ENCODE measurements at places on chromosomes 12 and 14. TPM values are rescaled to one million over a fixed set of nuclear protein-coding genes. Genes with fewer than 3 reads are reported as not detected.

DNA sequence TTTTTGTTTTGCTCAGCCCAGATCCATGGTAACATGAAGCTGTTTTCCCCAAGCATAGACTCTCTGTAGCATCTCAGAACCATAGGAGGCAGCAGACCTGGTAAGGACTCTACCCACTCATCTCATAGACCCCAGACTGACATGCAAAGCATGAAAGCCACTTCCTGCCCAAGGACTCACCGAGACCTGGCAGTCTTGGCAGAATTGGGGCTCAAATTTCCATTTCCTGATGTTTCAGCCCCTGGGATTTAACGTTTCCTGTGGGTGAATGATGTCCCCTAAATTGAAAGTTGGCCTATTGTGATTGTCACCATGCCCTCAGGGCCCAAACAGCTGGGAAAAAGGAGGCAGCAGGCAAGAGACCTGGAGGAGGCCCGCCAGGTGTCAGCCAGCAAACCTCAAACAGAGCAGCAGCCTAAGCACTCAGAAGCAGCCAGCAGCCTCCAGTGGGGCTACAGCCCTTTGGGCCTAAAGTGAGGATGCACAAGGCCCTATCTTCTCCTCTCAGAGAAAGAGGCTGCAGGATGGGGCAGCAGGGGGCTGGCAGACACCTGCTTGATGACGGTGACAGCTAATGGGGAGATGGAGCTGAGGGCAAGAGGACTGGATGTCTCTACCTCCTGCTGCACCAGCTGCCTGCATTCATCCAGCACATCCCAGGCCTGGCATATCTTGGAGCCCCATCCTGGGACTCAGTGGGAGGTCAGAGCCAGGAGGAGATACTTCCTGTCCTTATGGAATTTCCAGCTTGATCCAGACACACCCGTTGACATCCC, 8.5 kb downstream of the KRT85 start:
- no peak for DNase-seq

DNA sequence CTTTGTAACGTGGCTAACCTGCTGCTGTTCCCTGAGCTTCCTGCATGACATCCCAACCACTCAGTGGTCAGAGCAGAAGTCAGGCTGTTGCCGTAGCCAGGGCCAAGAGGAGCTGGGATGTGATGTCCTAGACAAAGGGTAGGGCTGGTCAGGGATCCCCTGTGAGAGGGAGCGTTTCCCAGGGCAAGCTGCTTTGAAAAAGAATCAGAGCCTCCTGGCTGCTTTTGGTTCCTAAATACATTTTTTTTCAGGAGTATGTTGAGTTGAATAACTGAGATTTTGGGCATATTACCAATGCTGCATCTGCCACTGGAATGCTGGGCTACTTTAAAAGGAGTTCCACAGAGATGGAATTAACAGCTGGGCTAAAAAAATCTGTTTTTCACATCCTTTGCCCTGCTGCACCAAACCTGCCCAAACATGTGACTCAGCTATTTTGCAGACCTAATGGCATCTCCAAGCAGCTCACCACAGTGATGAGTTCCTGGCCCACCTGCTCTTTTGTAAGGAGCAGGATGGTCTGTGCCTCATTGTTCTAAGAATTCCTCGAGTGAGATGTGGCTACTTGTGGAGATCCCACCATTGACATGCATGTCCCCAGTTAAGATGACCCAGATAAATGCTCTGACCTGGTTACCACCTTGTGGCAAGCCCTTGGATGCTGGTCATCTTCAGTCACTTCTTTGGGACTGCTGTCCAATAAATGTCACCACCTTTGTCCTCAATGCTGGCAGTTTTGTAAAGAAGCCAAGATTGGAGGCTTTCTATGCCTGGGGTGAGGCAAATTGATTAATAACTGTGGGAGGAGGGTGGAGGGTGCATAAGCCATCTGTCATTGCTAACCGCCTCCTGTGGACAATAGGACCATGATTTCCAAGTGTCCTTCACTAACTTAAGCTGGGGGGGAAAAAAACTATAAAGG, 24.1 kb downstream of the ANKRD13A start:
- no peak for DNase-seq

GRCh38 chr12:115017346-115017745, 333.4 kb upstream of the TBX3 start:
- no peak for DNase-seq

- no peak for DNase-seq
Observed at GRCh38 chr14:95529216-95529615, 5.6 kb upstream of the GLRX5 start.

The RAPGEF3 gene
- total RNA-seq = 30.6 TPM
